ENCODE measurements at places on chromosomes 11 and 22.

GRCh38 chr11:4539603-4540219 is 5.3 kb upstream of the OR52M1 start:
- DNase-seq: no peak

- no peak for DNase-seq
These were observed 74.6 kb upstream of the YWHAH start for GRCh38 chr22:31869739-31870138.

DNA sequence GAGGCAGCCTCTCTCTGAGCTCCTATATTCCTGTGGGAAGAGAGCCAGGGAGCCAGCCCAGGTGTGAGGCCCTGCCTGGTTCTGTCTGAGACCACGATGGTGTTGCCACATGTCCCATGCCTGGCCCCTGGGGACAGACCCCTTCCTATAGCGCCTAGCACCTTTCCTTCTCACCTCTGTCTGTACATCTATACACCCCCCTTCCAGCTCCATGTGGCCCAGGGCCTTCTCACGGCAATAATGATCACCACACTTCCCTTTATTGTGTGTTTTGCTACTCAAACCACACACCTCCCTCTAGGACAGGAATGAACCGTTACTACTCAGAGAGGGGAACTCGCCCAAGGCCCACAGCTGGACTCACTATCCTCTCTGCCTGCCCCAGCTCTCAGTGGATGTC is 12.8 kb downstream of the CD82 start:
- DNase-seq: no peak

- no peak for DNase-seq
These were observed 9.3 kb downstream of the LARGE2 start for GRCh38 chr11:45931739-45932138.

DNA sequence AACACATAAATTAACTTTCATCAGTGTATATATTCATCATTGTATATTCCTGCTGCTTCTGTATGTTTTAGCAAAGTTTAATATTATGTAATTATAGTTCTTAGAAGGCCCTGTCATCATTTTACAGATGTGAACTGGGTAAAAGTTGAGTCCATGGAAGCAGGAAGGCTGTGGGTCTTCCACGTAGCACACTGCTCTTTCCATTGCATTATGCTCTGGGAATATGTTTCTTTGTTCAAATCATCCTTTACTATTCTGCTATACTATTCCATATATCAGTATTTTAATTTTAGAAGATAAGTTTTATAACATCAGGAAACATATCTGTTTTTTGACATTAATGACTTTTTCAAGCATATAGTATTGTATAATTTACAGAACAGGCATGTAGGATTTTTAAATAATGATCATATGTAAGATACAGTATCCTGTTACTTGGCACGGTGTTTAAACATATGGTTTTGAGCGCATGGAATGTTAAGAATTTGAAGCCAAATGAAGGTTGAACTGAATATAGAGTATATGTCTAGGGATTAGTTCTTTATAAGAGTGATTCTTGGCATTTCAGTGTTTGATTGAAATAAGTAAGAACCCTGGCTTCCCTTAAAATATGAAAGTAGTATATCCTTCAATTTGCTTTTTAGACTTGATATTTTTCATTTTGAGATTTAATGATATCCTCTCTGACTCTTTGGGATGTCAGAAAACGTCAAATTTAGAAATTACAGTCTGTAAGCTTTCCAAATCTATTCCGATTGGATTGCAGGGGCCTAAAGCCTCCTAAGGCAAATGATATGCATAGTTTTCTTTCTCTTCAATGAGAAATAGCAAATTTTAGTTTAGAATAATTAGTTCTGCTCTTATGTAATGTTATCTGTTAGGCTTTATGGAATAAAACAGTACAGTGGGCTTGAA is 8.6 kb downstream of the CCDC81 start:
- no peak for DNase-seq

DNA sequence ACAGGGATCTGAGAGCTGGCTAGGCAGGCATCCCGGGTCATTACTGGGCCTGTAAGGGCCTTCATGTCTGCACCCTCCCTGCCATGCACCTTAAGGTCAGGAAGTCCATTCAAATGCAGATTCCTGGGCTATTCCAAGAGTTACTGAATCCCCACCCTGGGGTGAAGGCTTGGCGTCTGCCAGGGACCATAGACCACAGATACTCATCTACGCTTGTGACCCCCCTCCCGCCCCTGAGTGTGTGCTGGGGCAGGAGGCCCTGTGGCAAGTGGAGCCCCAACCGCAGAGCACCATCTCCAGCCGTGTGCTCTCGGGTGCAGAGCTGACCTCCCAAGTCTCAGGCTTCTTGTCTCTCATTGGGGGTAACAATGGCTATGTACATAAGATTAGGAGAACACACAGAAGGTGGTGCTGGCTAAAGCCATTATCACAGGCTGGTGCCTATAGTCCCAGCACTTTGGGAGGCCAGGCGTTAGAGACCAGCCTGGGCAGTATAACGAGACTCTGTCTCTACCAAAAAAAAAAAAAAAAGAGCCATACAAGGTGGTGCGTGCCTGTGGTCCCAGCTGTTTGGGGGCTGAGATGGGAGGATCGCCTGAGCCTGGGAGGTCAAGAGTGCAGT is 19.1 kb upstream of the KCNQ1OT1 start:
- DNase-seq: no peak

DNA sequence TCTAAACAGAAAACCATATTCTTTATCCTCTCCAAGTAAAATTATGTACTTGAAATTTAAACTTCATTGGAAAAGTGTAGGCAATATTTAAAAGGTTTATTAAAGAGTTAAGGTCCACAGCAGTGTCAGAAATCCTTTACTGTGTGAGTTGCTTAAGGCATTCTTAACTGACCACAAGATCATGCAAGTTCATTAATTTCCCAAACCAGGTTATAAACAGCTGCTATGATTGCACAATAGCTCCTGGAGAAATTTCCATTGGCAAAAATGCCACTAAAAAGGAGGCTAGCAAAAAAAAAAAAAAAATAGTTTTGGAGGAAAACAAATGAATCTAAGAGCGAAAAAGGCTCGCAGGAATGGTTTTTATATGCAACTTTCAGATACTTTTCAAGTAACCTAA is 106.2 kb downstream of the ETS1 start:
- DNase-seq: no peak

DNA sequence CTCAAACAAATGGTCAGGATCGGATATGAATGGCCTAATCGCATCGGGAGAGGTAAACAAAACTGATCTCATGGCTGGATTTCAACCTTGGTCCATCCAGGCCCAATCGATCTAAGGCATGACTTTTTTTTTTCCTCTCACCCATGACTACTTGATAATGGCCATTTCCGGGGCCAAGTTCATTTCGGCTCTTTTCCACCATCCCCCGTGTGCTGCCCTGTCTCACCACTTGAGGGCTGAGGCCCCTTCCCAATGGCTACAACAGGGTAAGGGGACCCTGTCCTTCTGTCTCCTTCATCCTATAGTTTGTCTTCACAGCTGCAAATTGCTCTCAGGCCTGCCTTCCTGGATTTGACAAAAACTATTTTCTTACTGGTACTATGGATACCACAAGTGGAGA is 26.7 kb downstream of the GRAP2 start:
- no peak for DNase-seq

- no peak for DNase-seq
These were observed 135.6 kb downstream of the ST3GAL4 start for GRCh38 chr11:126491092-126491491.

DNA sequence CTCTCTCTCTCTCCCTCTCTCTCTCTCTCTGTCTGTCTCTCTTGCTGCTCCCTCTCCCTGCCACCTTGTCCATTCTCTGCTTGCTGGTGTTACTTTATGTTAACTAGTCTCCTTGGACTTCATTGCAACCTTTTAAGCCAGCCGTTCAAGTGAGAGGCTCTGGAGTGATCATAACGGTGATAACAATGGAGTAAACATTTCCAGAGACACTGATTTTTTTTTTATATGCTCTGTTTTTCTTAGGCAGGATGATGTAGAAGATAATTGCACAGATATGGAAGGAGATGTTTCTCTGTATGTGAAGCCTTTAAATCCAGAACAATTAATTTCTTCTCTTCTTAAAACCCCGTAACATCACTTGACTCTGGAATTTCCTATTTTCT is 287.7 kb downstream of the TMEM135 start:
- no peak for DNase-seq

GRCh38 chr22:21688706-21689381 is 23.0 kb downstream of the PPIL2 start:
- no peak for DNase-seq

DNA sequence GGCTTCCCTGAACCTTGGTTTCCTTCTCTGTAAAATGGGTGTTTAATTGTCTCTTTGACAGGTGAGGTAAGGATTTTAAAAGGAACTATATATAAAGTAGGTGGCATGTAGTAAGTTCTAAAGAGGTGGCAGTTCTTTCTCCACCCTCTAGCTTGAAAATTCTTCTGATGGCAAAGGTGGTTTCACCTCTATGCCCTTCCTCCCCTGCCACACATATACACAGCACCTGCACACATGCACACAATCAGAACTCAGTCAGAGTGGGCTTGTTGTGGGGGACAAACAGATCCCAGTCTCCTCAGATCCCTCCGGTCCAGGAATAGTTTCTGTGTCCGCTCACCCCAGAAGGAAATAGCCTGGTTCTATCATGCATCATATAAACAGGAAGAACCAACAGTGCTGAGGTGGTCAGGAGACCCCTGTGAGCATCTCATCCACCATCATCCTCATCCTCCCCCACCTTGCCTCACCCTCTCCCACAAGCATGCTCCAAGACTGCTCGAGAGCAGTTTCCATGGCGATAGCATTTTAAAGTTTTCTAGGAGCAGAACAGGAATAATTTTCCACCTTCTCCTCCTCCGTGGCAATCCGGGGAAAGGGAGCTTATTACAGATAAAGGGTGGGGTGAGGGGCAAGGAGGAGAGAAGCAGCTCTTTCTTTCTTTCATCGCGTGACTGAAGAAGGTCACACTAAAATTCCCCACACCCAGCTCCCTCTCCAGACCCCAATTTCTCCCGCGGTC is 123.6 kb downstream of the CHST1 start:
- no peak for DNase-seq

DNA sequence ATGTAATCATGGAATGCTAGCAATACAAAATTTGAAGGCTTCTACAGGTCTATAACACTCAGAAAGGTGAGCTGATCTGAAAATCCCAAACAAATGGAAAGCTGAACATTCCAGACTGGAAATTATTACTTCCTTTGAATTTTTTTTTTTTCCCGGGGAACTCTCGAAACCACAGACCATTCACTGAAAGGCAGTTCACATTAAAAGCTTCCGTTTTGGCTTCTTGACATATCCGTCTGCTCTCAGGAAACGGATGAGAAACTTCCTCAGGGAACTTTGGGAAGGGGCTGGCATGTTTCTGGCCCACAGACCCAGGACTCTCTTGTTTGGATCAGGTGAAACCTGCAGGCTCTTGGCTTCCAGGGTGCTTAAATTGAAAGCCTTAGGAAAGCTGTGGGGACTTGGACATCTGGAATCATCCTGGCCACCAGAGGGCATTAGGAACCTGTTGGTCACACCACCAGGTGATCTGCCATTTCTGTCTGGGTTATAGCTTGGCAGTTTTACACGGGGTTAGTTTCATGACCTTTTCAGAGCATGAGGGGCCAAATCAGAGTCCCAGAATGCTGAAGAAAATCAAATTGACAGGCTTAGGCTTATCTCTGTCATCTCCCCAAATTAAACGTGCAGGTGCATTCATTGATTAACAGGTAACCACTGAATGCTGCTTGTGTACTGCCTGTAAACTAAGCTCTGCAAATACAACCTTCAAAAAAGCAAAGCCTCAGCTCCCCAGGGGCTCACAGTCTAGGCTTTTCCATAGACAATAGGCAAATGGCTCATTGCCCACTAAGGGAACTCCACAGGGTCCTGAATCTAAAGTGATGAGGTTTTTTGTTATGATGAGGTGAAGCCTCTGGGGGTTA is 22.7 kb upstream of the GRAMD1B start:
- DNase-seq: no peak

DNA sequence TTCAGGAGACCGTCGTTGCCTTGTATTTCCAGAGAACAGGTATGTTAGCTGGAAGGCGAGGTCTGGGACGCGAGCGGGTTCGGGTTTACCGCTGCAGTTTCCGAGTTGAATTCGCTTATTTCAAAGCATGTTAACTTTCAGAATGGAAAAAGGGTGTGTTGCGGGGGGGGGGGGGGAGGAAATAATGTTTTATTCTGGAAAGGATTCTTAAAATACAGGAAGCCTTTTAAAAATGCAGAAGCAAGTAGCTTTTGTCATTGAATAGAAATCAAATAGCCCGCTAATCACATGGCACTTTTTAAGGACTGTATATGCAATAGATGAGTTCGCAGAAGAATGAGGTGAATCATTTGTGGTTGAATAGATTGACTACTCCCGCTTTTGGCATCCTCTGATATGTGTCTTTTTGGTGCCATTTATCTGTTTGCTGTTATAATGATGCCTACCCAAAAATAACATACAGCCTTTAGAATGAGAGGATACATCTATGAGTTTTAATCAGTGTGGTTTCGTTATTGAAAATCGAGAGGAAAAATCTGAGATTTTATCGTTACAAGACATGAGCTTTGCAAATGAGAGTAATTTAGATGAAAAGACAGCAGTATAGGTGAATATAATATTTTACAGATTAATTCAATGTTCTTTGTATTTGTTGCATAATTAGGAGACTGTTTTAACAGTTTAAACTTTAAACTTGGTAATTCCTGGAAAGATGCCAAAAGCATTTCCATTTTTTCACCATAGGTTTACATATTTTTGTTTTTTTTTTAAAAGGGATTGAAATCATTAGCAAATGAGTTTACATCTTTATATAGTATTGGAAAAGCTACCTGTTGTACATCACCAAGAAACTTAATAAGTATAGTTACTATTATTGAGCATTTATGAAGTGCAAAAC is 1.7 kb downstream of the PDE3B start:
- no peak for DNase-seq

GRCh38 chr22:48795664-48796063 is 1032.0 kb downstream of the BRD1 start:
- no peak for DNase-seq

GRCh38 chr11:859394-860131 is 16.9 kb downstream of the TSPAN4 start:
- DNase-seq: no peak

- no peak for DNase-seq
These were observed 96.1 kb downstream of the GRIA4 start for GRCh38 chr11:105705786-105706530.

DNA sequence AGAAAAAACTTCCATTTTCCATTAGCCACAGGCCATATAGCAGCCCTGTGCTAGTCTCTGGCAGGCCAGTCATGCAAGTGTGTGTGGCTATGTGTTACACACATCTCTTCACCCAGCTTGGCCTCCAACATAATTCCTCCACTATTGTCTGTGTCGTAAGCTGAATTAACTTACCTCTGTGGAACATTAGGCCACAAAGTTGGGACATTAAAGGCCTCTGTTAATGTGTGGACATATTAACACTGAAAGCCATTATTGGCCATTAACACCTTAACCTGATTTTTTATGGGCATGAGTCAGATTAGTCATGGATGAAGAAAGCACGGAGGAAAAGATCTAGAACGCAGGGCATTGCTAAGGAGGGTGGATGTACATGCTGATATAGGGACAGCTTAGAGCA is 100.1 kb downstream of the DBX1 start:
- DNase-seq: no peak

GRCh38 chr22:38021206-38021605 is 36.0 kb upstream of the PICK1 start:
- DNase-seq: no peak

GRCh38 chr22:50136581-50137015 is 33.9 kb upstream of the PANX2 start:
- no peak for DNase-seq
